ENCODE measurements at places on chromosomes 13 and 19.

DNA sequence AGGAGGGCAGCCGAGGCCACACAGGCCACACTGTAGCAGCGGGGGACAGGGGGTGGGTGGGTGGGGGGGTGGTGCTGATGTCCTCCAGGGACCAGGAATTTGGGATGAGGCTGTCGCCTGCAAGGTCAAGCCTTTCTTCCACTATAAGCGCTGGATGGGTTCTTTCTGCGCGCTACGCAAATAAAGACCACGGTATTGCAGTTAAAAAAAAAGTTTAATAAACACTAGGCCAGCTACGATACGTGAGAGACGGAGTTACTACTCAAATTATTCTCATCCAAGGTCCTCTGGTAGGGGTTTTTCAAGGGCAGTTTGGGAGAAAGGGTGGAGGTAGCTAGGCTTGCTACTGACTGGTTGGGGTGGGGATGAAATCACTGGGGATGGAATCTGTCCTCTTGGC, 508 bp upstream of the ZNF44 start:
- DNase-seq, result no peak

DNA sequence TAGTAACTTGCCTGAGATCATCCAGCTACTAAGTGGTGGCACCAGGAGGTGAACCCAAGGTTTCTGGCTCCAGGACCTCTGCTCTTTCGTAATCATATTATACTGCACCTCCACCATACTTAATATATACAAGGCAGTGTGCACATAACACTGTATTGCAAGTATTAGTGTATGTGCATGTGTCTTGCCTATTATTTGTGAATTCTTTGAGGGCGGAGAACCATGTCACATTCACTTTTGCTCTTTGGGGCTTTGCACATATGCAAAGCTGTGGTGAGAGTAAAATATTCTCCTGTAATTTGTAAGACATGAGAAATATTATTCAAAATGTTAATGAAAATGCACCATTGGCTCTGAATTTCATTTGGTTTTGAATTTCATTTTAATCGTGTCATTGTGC, 78.6 kb downstream of the DGKH start:
- no peak for DNase-seq

DNA sequence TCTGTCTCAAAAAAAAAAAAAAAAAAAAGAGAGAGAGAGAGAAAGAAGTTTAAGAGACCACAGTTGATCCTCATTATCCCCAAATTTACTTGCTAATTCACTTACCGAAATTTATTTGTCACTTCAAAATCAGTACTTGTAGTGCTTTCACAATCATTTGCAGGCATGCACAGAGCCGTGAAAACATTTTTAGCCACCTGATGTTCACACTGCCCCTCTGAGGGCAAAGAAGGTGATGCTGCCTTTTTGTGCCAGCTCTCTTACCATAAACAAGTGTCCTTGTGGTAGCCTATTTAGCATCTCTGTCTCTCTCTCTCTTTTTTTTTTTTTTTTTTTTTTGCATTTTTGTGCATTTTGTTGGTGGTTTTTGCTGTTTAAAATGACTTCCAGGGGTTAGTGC, 24.1 kb upstream of the CASP14 start:
- DNase-seq, result no peak

DNA sequence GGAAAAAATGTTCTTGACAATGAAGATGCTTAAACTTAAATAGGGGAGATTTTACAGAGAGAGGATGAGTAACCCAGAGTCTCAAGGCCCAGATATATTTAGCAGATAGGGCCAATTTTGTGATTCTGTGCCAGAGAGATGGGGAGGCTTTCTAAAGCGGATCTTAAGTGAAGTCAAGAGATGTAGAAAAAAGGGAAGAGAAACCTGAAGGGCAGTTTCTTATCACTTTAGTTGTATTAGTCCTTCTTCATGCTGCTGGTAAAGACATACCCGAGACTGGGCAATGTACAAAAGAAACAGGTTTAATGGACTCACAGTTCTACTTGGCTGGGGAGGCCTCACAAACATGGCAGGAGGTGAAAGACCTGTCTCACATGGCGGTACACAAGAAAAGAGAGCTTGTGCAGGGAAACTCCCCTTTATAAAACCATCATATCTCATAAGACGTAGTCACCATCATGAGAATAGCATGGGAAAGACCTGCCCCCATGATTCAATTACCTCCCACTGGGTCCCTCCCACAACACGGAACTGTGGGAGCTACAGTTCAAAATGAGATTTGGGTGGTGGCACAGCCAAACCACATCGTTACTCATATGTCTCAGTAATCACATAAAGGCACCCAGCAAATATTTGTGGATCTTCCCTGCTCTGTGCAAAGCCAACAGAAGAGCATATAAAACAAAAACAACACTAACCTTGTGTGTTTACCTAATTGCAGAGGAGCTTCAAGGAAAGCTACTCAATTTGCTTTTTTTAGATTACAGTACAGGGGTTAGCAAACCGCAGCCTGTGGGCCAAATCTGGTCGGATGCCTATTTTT, 102.6 kb upstream of the MYCBP2 start:
- no peak for DNase-seq

DNA sequence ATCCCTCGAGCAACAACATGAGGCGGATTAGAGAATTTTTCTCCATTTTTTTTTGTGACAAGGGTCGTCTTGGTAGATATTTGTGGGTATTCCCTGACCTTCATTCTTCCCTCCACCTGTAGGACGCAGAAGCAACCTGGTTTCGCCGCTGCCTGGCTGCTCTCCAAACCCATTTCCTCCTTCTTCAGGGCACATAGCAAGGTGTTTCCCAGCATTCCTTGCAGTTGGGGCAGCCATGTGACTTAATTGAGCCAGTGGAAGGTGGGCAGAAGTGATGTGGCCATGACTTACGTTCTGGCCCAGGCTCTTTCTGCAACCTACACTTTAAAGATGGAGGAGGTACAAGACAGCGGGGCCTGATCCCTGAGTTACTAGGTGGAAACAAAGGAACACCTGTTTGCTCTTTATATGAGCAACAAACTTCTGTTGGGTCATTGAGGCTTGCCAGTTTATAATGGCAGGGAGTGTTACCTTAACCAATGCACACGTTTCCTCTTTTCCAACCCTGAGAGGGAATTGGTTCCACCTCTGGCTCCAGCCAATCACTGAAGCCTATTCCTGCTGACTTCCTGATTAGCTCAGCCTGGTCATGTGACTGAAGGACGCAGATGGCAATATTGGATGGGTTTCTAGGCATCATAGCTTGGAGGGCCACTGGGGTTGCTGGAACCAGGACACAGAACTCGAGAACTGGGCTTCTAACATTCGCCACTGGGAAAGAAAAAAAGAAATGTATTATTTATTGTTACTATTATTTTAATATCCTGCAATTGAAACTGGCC, 30.8 kb upstream of the ZNRF4 start:
- DNase-seq, result no peak

DNA sequence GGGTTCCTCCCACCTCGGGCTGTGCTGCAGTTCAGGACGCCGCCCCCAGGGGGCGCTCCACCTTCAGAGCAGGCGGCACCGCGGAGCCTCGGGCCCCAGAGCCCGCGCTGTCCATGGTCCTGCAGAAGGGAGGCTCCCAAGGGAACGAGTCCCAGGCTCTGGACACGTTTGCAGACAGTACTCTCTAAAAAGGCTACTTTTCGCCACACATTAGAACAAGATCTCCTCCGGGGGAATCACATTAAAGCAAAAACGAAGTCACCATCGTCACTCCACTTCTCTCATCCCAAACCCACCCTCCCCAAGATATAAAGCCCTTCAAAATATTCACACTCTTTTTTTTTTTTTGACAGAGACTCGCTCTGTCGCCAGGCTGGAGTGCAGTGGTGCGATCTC, 4.6 kb upstream of the SIGLEC10 start:
- no peak for DNase-seq

- no peak for DNase-seq
These were observed 7.1 kb downstream of the SPRED3 start for GRCh38 chr19:38395381-38396114.

DNA sequence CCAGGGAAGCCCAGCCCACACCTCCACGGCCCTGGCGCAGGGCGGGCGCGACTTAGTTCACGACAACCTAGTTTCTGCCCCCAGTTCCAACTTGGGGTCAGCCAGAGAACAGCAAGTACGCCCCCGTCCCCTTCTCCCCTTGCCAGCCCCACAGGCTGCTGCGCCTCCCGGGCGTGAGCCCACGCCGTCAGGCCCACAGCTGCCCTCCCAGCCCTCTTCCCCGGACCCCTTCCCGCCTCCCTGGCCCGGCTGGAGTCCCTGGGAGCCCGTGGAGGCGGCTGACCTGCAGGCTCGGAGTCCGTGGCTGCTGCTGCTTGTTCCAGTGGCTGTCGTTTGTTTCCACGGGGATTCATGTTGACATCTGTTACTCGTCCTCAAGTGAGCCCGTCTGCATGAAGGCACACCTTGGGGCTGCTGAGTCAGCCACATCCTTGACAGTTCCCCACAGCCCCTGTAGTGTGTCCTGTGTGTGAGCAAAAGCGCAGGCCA, 86.0 kb downstream of the ATP11A start:
- no peak for DNase-seq

GRCh38 chr13:30681843-30682242, 53.5 kb upstream of the ALOX5AP start:
- DNase-seq, result no peak

DNA sequence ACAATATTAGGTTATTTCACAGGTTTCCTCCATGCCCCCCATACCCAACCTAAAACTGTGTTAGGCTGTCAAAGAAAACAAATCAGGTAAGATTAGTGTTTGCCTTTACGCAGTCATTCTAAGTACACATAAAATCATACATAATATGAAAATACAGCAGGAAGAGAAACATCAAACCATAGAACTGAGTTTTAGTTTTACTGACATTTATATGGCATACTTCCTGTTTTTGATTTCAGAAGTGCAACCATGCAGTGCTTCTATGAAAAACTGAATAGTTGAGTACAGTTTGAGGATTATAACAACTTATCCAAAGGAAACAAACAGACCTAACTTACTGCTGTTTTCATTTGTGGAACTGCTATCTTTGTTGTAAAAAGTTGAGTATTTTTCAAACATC, 91.3 kb downstream of the KCNRG start:
- DNase-seq, result no peak

DNA sequence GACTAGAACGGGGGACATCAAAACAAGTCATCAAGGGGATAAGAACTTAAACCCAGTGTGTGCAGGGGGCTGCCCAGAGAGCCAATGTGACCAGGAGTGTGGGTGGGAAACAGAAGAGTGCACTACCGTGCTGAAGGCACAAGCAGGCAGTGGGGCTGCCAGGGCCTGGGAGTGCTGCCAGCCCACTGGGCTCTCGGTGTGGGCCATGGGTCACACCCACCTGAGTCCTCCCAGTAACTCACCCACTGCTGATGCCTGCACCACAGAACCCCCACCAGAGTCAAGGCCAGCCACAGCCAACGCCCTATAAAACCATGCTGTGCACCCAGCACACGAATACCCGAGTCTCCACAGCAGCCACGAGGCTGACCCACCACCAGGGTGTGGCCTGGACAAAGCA, 8.5 kb downstream of the MED26 start:
- no peak for DNase-seq

- no peak for DNase-seq
These were observed 31.1 kb downstream of the ZNF283 start for GRCh38 chr19:43858174-43858573.

GRCh38 chr19:13959962-13960862, 7.9 kb downstream of the DCAF15 start:
- DNase-seq, result no peak

- DNase-seq, result no peak
These were observed 116.8 kb downstream of the FOXO1 start for GRCh38 chr13:40549500-40550094.
